Osteoblast (primary cell): ENCODE measurements at places on chromosomes 16 and 17.

DNA sequence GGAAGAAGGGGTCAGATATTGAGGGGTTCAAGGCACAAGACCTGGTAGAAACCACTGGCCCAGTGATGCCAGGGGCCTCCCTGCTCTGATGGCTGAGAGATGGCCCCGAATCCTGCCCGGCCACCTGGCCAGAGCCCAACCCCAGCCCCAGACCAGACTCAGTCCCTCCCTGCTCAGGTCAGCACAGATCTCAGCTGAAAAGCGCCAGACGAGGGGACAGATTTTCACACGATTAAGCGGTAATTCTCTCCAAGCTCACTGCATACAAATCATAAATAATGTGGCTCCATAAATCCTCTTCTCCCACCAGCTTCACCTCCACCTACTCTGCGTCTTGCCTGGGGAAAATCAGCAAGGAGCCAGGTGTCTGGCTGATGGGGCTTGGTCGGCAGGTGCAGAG is 57.1 kb downstream of the ENGASE start:
- no peak for DNase-seq

GRCh38 chr17:50898369-50899004 is 32.3 kb upstream of the TOB1 start:
- DNase-seq, result no peak

DNA sequence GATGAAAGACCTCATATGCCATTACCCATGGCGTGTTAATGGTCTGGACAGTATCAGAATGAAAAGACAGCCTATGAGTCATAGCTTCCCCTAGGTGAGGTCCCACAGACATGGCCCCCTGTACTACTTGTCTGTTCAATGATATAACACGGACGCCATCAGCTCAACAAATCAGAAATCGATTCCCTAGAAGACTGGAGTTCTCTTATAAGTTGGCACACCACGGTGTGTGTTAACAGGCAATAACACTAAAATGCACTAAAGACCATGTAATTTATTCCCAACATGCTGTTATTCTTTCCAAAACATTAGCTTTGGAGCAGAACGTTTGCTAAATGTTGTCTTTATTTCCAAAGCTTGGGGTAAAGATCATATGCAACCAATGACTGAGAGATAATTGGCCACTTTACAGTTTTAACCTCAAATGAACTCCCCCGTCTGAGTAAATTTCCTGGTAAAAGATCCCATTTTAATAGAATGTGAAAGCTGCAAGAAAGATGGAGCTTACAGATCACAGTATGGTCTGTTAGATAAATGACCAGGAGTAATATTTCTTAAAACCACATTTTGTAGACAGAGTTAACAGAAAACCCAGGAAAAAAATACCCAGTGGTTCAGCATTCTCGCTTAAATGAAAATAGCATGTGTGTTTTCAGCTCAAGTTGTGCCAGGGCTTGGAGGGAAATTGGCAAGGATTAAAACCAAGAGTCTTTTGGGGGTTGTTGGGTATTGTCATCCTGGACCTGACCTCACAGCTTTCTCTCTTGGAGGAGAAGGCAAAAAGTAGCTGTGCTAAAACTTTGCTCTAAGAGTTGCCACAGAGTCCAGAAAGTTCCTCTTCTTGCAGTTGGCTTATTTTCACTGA is 65.9 kb downstream of the PCTP start:
- DNase-seq, result no peak

DNA sequence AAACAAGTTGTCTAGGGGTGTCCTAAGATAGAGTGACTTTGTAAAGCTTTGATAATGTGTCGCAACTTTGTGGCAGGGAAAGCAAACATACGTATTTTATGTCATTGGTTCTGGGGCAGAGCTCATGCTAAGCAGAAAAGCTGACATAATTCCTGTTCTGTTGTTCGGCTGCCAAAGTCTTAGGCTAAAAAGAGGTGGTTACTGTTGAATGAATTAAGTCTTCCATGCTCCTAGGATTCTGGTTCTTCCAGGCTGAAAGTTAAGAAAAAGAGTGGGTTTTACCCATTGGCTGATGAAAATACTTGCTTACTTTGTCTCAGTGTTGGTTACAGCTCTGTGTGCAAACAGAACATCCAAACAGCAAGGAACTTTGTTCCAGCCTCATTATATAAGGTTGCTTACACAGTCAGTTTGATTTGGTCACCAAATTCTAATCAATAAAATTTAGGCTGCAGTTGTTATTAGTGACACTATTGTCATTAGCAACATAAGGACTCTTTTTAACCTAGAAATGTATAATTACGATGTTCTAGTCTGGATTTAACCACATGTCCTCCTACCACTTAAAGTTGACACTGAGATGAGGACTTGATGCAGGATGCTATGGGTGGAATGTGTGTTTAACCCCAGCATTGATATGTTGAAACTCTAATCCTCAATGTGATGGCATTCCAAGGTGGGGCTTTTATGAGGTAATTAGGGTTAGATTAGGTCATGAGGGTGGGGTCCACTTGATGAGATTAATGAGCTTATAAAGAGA is 114.0 kb upstream of the GOT2 start:
- no peak for DNase-seq

DNA sequence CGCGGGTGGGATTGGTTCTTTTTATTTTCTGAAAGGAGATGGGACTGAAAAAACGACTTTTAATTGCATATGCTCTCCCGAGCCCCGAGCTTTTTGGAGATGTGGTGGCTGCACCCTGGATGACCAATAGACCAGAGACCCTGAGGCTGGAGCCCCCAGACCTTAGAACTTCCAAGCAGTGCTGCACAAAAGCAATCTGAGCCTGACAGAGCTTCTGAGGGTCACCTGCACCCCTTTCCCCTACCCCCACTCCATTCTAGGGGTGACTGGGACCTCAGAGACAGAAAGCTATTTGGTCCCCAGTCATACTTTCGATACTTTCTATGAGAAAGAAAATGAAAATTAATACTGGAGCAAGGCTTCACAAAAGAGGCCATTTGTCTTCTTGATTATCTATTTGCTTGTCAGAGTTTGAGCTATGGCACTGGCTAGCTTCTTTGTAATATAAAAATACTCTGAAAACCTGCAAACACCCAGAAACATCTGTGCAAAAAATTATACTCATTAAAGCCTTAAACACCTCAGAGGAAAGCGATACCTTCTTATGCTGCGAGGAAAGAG is 3.6 kb downstream of the HOXB4 start:
- no peak for DNase-seq

DNA sequence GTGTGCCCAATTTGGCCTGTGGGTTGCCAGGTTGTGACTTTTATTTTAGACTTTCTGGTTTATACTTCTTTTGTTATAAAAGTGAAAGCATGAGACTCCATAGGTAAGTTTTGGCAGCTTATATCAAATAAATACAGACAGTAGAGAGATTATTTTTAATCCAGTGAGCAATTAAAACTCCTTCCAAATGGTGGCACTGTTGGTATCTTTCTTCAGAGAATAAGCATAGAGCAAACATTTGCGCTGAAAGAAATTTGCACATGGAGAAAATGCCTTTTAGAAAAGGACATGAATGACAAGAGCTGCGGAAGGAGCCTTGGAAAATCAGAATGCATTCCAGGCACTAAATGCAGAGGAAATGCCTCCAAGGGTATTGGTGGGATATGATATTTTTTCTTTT is 46.1 kb upstream of the DNAJA2 start:
- peak; percentile 79 for DNase-seq

DNA sequence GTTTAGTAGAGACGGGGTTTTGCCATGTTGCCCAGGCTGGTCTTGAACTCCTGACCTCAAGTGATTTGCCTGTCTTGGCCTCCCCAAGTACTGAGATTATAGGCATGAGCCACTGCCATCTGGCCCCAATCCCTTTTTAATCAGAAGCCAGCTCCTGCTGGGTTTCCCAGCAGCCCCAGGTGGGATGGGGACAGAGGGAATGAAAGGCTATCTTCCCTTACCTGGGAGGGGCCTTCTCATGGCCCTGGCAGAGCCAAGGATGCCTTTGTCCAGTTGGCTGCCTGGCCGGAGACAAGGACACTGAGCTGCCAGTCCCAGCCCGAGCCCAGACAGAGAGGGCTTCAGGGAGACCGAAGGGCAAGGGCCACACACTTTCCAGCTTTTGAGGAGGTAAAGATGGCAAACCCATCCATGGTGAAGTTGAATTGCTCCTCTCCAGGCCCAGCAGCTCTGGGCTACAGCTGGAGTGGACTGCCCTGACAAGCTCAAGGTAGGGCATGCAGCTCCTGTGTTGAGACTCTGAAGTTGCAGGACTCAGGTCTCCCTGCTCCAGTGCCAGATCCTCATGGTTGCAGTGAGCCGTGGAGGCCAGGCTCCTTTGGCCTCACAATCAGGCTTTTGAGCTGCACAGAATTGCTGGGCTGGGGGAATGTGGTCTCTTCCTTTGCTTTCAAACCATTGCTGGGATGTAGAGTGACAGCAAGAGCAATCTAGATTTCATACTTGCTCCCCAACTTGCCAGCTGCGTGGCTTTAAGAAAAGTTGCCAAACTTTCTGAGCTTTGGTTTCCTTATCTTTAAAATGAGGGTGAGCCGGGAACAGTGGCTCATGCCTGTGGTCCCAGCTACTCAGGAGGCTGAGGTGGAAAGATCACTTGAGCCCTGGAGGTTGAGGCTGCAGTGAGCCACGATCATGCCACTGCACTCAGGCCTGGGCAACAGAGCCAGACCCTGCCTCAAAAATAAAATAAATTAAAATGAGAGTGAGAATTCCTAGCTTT is 44.5 kb upstream of the IL34 start:
- peak; percentile 53 for DNase-seq

GRCh38 chr16:57540387-57540786 is 2.1 kb upstream of the ADGRG5 start:
- peak; percentile 38 for DNase-seq

GRCh38 chr17:79824893-79825579 is 14.2 kb downstream of the CBX4 start:
- DNase-seq, result no peak

DNA sequence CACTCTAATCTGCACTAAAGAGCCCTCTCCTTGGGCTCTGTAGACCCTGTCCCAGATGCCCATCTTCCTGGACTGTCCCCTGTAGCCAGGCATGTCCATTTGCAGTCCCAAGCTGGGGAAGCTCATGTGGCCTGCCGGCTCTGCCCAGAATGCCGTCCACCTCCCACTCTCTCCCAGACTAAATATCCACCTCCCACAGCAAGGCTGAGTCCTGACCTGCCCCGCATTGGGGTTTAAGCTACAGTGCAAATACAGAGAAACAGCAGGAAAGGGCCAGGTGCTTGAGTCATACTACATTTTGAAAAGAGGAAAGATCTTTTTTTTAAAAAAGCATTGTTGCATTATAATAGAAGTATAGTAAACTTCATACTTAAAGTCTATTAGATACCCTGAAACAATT is 3.0 kb downstream of the ST6GALNAC2 start:
- DNase-seq, result peak; percentile 41

DNA sequence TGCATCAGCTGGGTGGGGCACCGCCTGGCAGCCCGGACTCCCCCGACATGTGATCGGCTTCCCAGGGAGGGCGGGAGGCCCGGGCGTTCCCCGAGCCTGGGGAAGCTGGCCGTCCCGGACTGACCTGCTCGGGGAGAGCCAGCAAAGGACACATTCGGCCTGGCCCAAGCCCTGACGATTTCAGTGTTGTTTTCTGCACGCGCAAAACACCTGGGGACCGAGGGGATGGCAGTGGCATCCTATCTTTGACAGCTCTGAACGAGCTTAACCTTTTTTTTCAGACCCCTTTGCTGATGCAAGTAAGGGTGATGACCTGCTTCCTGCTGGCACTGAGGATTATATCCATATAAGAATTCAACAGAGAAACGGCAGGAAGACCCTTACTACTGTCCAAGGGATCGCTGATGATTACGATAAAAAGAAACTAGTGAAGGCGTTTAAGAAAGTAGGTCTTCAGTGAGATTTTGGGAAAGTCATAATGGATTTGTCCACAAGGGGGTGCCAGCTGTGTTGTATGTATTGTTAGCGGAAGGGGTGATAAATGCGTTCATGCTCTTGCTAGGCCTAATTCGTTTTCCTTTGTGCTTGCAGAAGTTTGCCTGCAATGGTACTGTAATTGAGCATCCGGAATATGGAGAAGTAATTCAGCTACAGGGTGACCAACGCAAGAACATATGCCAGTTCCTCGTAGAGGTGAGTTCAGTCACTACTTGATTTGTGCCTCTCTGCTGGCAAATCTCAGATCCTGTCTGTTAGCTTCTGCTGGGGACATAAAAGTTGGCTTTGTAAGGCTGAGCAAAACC is 1.0 kb downstream of the EIF1 start:
- peak; percentile 41 for DNase-seq

GRCh38 chr17:35245196-35245486 is 2.3 kb downstream of the SLFN5 start:
- peak; percentile 97 for DNase-seq

DNA sequence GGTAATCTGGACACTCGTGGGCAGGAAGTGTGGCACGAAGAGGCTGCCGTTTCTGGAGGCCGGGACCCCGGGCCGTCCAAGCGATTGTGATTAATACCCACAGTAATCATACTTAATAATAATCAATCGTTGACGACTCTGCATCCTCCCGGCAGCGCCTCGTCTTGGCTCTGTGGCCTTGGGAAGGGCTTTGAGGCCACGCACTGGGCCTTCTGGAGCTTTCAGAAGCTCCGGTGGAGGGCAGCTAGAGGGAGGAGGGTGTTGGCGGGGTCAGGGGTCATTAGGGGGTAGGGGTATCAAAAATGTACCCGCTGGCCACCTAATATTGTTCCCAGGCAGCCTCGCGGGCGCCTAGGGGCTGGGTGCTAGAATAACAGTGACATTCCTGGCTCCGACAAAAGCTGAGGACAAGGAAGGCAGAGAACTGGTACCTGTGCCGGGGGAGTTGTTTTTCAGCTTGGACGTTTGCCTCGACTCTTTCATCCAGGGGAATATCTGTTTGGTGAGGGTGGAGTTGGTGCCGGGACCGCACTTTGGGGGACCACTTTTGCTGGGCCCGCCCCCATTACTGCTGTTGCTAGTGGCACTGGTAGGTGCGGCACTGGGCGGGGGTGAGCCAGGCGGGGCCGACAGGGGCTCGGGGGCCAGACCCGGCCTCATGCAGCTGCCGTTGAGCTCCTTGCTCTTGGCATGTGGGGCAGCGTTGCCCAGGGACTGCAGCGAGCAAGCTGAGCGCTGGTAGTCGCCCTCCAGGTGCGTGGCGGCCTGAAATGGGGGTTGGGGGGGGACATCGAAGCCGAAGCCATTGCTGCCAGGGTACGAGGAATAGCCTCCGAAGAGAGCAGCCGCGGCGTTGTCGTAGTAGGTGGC is 6.9 kb upstream of the HOXB2 start:
- no peak for DNase-seq

- no peak for DNase-seq
Observed at GRCh38 chr17:80274331-80274730, 13.7 kb downstream of the RNF213 start.

- peak; percentile 82 for DNase-seq
Observed at GRCh38 chr17:81693509-81694210, 9.5 kb upstream of the MRPL12 start.

DNA sequence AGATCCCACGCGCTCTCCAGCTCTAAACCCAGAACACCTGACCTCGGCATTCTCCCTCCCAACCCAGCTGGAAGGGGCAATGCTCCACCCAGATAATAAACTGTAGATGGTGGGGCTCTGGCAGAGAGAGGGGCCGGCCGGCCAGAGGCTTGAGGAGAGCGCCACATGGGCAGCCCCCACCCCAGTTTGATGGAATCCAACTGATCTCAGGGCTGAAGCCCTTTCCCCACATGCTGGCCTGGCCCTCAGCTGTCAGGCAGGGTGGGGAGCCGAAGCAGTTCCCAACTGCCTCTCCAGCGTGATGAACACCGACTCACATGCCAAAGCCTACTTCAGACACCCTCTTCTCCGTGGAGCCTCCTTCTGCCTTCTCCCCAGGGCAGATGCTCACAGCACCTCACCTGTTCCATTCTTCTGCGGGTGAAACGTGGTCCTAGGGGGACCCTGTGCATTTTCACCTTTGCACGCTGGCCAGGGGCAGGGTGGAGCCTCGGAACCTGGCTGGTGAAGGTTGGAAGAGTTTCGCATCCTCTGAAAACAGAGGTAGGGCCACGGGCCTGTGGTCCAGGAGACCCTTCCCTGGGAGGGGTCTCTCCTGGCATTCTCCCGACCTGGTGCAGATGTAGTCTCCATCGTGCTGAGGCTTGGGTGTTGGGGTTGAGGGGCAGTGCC is 65.7 kb upstream of the ZNF469 start:
- peak; percentile 91 for DNase-seq
